Hematopoietic multipotent progenitor cell (in vitro differentiated cells): ENCODE measurements at places on chromosomes 1 and 21. TPM values are rescaled to one million over a fixed set of nuclear protein-coding genes. Genes with fewer than 3 reads are reported as not detected.

The AK5 gene
- total RNA-seq: 0.54 TPM

The TPR gene
- 70.0 TPM for total RNA-seq

The INAVA gene
- under 0.01 TPM for total RNA-seq

The CENPS gene
- total RNA-seq: 9.4 TPM

The SYCP1 gene
- not detected for total RNA-seq

The KCNH1 gene
- under 0.01 TPM for total RNA-seq

The SPRR2F gene
- total RNA-seq: not detected

The DLGAP3 gene
- 0.27 TPM for total RNA-seq

DNA sequence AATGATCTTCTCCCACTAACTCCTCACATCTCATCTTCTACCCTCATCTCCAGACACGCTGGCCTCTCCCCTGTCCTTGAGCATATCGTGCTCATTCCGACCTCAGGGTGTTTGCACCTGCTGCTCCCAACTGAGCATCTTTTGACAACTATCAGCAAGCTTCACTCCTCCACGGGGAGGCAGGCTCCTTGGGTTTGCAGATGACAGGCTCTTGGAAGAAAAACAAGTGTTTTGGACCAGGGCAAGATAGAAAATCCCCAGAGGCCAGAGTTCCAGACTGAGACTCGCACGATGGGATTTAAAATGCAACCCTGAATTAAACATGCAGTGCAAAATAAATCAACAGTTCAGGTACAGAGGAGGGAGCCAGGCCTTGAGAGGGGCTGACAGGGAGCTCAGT, 246.7 kb downstream of the PTPRU start:
- no peak for DNase-seq

GRCh38 chr1:237316352-237316751, 274.4 kb downstream of the RYR2 start:
- DNase-seq: no peak

- no peak for DNase-seq
These were observed 948 bp downstream of the STK40 start for GRCh38 chr1:36384542-36385409.

DNA sequence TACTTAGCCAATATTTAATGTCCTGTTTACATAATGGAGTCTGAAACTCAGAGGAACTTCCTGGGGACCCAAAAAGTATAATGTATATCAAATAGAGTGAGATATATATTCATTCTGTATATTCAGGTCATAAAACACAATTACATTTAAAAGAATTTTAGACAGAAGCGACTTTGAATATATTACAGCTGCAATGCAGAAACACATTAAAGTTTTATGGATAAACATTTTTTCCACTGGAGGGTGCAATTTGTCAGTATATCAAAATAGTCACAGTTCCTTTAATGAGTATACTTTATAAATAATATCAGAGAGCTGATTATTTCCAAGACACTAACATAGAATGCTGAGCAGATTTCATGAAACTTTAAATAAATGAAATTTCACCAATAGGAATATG, 43.9 kb upstream of the CRB1 start:
- no peak for DNase-seq

DNA sequence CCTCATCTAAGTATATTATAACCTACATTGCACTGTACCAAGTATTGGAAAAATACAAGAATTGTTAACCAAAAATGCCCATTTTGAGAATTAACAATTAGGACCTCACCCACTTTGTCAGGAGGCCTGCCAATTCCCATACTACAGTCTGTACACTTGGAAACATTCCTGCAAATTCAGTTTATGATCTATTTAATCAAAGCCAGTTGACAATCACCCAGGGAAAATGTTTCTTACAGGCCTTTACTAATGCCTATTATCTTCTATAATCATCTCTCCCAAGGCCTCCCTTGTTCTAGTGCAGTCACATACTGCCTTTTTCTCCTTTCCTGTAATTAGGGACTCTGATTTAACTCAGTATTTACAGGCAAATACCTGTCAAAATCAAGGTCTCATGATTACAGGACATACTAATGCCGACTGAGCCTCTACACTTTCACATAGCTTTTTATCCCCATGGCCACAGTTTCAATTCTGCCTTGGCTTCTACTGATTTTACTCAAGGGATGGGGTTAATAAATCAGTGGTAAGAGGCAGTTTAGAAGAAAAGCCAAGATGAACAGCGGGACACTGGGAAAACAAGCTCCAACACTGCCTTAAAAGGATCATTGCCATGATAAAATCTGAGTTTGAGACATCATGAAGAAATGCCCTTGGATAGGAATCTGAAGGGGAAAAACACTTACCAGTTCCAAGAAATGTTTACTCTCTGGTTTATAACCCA, 338.7 kb downstream of the VAV3 start:
- no peak for DNase-seq

GRCh38 chr21:21929789-21930188, 931.6 kb downstream of the NCAM2 start:
- no peak for DNase-seq

DNA sequence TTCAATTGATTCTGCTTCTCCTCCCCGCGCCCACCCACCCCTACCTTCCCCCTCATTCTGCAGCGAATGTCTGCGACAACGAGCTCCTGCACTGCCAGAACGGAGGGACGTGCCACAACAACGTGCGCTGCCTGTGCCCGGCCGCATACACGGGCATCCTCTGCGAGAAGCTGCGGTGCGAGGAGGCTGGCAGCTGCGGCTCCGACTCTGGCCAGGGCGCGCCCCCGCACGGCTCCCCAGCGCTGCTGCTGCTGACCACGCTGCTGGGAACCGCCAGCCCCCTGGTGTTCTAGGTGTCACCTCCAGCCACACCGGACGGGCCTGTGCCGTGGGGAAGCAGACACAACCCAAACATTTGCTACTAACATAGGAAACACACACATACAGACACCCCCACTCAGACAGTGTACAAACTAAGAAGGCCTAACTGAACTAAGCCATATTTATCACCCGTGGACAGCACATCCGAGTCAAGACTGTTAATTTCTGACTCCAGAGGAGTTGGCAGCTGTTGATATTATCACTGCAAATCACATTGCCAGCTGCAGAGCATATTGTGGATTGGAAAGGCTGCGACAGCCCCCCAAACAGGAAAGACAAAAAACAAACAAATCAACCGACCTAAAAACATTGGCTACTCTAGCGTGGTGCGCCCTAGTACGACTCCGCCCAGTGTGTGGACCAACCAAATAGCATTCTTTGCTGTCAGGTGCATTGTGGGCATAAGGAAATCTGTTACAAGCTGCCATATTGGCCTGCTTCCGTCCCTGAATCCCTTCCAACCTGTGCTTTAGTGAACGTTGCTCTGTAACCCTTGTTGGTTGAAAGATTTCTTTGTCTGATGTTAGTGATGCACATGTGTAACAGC, 339.9 kb downstream of the NTNG1 start:
- DNase-seq: peak; percentile 48

DNA sequence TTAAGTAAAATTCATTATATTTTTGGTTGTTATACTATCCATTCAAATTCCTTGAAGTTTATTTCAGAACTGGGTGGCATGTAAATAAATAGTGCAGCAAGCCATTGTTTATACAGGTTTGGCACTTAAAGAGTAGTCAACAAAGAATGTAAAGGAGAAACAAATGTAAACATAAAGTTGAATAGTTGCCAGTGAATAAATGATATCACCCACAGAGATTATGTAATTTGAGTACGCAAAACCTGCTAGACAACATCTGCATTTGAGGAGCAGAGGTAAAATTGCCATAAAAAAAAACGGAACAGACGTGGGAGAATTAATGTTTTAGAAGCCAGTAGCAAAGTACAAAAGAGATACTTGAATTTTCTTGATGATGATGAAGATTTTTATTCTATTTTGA, 111.6 kb downstream of the ADGRL2 start:
- no peak for DNase-seq

DNA sequence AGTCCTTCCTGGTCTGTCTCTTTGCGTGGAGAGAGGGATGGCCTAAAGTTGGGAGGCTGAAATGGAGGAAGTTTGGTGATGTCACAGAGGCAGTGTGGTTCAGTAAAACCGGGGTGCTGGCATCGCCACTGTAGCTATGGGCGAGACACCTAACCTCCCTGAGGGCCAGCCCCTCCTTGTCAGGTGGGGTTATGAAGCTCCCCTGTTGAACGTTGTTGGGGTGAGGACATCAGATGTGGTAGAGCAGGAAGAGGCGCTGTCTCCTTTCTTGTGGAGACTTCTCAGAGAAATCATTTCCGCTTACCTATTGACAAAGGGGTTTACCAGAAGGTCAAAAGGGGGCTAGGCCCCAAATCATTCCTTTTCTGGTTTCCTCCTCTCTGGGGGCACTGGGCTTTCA, 294.7 kb downstream of the SIPA1L2 start:
- DNase-seq: no peak

- no peak for DNase-seq
These were observed 12.3 kb downstream of the OBSCN start for GRCh38 chr1:228219962-228220780.

DNA sequence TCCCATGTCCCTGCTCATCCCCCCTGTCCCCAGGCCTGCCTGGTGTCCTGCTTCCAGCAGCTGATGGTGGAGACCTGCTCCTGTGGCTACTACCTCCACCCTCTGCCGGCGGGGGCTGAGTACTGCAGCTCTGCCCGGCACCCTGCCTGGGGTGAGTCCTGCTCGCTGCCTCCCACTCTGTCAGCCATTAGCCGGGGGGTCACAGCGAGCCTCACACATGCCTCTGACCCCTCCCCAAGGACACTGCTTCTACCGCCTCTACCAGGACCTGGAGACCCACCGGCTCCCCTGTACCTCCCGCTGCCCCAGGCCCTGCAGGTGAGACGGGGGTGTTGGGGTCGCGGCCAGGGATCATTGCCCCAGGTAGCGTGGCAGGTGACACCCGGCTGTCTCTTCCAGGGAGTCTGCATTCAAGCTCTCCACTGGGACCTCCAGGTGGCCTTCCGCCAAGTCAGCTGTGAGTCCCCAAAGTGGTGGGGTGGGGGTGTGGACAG, 10.0 kb downstream of the SCNN1D start:
- peak; percentile 62 for DNase-seq

DNA sequence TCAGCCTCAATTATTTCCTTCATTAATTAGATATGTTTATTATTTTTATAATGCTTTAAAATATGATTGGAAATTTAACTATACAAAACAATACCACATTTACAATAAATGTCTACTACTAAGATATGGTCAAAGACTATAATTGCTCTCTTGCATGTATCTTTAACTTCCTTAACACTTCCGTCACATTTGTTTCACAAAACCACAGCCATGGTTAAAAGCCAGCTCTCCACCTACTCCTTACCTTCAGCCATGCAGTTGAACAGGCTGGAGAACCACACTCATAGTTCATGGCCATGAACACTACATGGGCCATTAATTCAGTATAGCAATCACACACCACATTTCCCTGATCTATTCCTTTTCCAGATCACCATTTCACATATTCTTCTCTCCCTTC, 72.2 kb downstream of the NME7 start:
- peak; percentile 88 for DNase-seq

DNA sequence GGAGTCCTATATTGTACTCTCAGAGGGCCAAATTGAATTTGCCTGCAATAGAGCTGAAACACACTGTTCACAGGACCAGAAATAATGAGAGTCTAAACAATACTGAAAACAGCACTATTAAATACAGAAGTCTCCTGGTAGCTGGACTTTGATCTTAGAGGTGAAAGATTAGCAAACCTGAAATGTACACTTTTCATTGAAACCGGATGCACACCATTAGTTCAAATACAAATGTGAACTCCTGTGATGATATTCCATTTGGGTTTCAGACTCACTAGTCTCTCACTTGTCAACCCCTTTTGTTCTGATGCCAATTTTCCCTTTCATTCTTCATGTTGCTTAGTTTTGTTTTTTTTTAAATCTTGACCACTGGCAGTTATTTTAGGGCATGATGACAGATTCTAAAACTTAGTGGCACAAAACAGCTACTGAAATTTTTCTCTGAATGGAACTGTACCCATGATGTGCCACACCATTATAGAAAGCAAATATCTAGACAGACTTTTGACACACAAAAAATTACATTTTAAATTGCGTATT, 5.9 kb upstream of the TNFSF4 start:
- DNase-seq: no peak
